ENCODE measurements at places on chromosomes 3 and 15.

- peak; percentile 52 for DNase-seq
Observed at GRCh38 chr3:194487289-194488054, 670 bp upstream of the ATP13A3 start.

GRCh38 chr3:156633335-156633734 lies 41.1 kb upstream of the TIPARP start:
- DNase-seq = no peak

DNA sequence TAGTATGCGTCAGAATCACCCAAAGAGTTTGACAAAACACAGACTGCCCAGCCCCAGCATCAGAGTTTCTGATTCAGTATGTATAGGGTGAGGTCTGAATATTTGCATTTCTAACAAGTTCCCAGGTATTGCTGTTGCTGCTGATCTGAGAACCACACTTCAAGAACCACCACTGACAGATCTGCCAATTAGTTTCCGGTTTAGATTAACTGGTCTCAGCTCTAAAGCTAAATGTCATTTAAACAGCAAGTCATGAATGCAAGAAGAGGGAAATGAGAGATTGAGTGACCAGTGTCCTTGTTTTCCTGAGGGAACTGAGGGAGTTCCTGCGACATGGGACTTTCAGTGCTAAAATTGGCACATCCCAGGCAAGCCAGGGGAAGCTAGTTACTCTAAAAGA lies 305.0 kb downstream of the ZNF385D start:
- DNase-seq = no peak

- peak; percentile 37 for DNase-seq
Observed at GRCh38 chr3:61562042-61562720, 810 bp downstream of the PTPRG start.

DNA sequence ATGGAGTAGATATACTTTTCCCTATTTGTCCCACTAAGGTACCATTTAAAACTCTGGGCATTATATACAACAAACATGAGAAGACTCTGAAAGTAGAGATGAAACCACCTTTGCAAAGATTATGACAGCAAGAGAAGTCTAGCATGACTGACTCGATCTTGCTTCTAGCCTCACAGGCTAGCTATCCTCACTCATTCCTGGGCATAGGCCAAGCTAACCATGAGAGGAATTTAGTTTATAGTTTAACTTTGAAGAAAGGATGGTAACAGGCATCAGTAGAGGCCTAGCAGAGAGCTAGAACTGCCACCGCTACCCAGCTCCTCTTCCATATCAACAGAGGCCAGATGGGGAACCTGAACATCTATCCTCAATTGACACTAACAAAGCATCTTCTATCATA lies 63.5 kb upstream of the FSIP1 start:
- DNase-seq = no peak

DNA sequence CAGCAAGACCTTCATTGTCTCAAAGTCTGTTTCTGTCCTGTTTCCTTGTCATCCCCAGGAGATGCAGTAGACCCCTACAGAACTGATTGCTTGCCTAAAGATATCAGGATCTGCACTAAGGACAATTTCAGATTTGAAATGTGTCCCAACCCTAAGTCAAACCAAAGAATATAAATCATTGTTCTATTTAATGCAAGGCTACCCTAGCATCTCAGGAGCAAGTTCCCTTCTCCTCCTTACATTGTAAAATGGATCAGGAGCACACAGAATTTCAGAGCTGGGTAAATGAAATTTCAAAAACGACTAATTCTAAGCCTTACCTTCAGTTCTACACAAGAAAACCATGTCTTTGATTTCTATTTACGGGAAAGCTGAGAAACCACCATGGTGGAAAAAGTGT lies 360.9 kb upstream of the KCNH8 start:
- no peak for DNase-seq

GRCh38 chr3:121786485-121786884 lies 36.9 kb upstream of the GOLGB1 start:
- DNase-seq = no peak

DNA sequence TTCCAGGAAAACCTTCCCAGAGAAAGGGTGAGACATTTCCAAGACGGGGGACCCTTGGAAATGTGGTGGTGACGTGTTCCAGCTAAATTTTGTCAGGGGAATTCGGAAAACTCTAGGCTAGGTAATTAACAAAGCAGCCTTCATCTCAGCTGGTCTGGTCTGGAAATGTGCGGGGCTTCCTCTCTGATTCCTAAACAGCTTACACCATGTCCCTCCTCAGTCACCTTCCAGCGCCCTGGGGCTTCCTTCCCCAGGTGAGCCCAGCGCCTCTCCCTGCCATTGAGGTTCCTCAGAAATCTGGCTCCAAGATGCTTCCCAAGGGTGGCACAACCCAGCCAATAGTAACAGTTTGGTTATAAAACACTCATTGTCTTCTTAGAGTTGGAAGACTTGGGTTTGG lies 571 bp downstream of the ACAD9 start:
- DNase-seq = no peak

DNA sequence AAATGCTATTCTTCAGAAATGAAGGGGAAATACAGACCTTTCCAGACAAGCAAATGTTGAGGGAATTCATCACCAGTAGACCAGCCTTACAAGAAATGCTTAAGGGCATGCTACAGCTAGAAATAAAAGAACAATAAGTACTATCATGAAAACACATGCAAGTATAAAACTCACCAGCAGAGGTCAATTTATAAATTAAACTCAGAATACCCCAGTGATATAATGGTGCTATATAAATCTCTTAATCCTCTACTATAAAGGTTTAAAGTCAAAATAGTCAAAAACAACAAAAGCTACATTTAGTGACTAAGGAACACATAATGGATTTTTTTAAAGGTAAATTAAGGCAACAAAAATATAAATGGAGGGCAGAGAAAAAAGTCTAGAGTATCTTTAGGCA lies 142.5 kb downstream of the CPNE4 start:
- DNase-seq = no peak

DNA sequence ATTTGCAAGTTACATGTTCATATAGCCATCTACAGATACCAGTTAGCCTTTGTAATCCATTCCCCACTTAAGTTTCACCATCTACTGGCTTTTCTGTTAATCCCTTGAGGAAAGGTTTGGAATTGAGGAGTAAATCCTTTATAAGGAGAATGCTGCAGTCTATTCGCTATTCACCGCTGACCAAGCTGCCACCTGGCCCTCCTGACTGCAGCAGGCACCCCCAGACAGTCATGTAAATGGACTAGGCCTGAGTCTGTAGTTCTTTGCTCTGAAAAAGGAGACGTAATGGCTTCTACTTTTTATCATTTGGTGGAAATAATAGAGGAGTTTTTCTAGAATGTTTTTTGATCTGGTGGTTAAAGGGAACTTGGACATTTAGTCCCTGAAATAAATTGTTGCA lies 3.2 kb downstream of the HIGD2B start:
- no peak for DNase-seq

Measured in dermis microvascular lymphatic vessel endothelial cell (primary cell).